ENCODE measurements at places on chromosomes 7 and 10.

DNA sequence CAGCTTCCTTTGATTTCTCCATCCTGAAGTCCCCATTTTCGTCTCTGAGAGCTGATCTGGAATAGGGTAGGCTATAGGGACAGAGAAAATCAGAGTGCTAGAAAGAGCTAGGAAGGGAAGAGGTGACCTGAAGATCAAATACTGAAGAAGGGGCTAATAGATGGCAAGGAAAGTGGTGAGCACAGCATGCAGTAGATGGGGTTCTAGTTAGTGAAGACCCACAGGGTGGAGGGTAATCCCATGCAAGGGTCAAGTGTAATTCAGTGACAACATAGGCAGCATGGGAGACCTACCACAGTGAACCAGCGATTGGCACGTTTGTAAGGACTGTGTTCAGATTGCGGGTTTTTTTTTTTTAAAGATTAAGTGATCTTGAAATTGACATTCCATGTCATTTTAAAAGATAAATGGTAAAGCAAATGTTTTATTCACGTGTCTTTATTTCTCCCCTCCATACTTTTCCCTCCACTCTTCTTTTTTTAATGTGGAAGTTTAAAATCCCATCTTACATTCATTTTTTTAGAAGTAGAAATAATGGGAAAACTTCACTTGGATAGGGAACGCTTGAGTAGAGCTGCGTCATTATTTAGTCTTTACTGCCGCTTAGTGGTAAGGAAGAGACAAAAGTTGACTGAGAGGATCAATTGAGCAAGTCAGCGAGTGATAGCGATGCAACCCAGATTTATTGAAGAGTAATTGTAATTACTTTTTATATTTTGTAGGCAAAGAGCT lies 21.0 kb upstream of the ABI1 start:
- no peak for DNase-seq

DNA sequence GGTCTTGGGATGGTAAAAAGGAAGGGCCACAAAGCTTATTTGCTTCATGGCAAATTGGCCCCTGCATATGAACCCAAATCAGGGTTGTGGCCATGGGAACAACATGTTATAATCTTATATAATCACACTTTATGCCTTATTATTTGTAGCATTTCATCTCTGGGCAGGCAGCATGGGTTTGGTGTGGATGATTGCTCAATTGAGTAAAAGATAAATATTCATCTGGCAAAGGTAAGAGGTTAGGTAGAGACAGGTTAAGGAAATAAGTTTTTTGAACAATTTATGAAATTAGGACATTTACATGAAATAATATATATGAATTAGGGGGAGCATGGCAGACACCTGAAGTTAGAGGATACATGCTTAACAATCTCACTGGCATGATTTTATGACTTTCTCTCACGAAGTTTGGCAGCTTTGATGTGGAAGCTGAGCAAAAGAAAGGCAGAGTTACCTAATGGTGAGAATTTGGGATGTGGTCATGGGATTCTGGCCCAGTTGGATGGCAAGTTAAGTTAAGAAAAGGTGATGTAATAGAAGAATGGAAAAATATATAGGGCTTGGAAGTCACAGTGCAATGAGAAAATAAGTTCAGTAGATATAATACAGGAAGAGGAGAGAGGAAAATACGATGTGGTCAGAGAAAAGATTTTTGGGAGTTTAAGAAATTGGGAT lies 88.1 kb upstream of the FAM3C start:
- DNase-seq = no peak

GRCh38 chr10:133276100-133276434 lies 601 bp downstream of the ADAM8 start:
- no peak for DNase-seq

GRCh38 chr7:106037489-106038176 lies 74.5 kb downstream of the SYPL1 start:
- DNase-seq = no peak

DNA sequence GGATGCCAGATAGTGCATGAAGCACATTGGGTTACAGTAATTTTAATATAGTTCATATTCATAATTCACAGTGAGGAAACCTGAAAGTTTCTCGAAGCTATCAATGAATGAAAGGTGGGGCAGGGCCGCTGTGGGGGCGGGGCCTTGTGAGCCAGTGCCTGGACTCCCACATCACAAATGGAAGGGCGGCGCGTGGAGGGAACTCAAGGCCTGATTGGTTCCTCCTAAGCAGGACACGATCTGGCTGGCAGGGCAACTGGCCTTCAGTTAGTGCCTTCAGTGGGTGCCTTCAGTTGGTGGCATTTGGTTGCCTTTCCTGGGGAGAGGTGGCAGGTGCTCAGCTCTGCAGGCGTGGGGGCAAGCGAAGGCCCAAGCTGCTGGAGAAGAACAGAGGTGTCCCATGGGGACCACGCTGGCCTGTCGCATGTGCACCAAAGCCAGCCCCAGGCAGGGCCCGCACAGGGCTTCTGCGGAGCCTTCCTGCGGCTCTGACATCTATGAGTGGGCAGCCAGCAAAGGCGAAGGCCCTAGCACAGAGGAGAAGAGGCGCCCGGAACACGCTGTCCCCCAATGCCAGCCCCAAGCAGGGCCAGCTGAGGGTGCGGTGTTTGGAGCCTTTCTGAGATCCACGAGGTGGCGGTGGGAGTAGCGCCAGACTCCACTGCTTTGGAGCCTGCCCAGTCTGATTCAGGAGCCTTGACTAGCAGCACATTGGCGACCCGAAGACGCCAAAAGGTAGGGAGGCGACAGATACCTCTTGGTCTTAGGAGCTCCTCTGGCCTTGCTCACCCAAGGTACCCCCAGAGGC lies 118.0 kb upstream of the PDSS1 start:
- DNase-seq = no peak

GRCh38 chr10:11441151-11441535 lies 170.3 kb downstream of the USP6NL start:
- no peak for DNase-seq

GRCh38 chr7:124032369-124033094 lies at the start of gene TMEM229A:
Gene TMEM229A (minus strand): TSS chr7:124033067. CDS start chr7:124033003, 64 bp downstream.
- no peak for DNase-seq

DNA sequence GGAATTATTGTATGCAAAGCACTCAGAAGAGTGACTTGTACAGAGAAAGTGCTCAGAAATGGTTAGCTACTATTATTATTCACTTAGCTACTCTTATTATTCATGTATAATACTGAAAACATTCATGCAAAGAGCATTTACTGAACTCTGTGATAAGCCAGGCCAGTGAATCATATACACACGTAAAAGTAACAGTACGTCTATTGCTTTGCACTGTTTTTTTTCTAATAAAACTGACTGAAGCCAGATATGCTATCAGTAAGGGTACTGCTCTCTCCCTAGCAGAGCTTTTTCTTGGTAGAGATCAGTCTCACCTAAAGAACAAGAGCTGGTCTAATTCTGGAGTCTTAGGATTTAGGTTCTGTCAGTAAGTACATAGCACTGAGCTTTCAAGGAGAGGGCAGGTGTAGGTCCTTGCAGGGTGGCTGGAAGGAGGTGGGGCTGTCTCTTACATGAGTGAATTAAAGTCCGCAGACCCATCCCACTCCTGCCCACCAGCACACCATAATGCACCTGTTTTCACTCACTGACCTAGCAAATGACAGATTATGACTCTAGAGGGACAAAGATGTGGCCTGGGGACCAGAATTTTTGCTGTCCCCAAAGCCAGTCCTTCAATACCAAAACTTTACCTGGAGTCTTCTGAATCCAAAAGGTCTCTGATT lies 145.9 kb downstream of the ARID5B start:
- DNase-seq = no peak

- no peak for DNase-seq
Measured at GRCh38 chr7:148991536-148991935, 36.8 kb downstream of the PDIA4 start.

DNA sequence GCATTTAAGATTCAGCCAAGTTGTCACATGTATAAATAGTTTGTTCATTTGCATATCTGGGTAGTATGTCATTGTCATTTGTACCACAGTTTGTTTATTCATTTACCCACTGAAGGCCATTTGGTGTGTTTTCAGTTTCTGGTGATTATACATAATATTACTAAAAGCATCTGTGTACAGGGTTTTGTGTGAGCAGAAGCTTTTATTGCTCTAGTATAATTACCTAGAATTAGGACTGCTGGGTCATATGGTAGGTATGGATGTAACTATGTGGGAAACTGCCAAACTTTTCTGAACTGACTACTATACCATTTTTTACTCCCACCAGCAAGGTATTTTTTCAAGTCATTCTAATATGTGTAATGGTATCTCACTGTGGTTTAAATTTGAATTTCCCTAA lies 584.0 kb upstream of the GHITM start:
- DNase-seq = no peak

GRCh38 chr7:12965767-12966166 lies 278.3 kb downstream of the ARL4A start:
- DNase-seq = no peak

DNA sequence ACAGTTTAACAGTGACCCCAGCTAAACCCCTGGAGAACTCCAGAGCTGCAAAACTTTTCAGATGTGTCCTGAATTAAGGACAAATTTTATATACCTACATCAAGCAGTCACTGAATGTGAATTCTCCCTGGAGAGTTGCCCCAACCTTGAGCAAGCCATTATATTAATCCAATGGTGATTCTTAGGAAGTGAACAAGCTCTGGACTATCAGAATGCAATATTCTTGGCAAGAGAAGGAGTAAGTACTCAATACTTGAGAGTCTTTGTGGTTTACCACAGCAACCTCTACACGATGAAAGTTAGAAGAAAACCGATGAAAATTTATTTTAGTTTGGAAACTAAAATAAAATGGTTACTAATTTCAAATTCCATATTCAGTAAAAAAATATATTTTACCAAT lies 19.3 kb upstream of the ZNF365 start:
- DNase-seq = peak; percentile 60

GRCh38 chr10:118521415-118522117 lies 73.9 kb downstream of the PRLHR start:
- DNase-seq = no peak

DNA sequence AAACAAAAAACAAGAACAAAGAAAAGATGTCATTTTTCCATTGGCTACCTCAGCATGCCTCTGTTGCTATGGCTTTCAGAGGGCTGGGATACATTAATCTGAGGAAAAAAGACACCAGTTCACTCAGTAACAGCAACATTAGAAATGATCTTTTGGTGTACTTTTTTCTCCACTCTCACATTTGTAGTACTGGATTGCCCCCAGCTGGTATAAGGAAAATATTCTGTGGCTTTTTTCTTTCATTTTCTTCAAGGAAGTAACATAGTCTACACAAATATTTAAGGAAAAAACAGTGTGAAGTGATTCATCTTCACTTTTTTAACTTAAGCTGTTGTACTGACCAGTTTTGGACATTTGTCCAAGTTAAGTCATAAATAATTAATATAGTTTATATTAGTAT lies 482.3 kb downstream of the SORCS1 start:
- DNase-seq = no peak

DNA sequence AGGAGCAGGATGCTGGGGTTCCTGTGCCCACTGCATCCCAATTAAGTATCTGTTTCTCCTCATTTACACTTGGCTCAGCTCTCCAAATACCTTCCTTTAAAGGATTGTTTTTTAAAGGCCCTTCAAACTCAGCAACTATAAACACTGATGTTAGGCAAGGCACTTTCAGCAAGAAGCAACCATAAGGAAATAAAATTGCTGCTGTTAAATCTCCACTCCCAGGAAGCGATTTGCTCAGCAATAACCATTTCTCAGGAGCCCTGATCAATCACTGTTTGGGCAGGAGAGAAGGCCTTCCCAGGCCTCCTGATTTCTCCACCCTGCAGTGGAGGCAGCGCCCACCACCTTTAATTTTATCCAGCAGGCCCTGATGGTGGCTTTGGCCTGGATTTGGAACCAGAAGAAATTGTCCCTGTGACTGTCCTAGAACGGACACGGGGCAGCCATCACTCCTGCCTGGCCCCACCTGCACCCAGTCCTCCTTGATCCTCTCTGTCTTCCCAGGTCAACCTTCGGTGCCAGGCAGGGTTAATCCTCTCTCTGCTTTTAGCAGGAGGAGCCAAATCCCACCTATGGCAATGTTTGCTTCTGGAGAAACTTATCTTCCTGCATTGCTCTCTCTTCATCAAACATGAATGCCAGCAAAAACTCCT lies 199.8 kb downstream of the PLXNA4 start:
- DNase-seq = no peak

- no peak for DNase-seq
Measured at GRCh38 chr7:52026140-52026539, 709.5 kb upstream of the COBL start.

DNA sequence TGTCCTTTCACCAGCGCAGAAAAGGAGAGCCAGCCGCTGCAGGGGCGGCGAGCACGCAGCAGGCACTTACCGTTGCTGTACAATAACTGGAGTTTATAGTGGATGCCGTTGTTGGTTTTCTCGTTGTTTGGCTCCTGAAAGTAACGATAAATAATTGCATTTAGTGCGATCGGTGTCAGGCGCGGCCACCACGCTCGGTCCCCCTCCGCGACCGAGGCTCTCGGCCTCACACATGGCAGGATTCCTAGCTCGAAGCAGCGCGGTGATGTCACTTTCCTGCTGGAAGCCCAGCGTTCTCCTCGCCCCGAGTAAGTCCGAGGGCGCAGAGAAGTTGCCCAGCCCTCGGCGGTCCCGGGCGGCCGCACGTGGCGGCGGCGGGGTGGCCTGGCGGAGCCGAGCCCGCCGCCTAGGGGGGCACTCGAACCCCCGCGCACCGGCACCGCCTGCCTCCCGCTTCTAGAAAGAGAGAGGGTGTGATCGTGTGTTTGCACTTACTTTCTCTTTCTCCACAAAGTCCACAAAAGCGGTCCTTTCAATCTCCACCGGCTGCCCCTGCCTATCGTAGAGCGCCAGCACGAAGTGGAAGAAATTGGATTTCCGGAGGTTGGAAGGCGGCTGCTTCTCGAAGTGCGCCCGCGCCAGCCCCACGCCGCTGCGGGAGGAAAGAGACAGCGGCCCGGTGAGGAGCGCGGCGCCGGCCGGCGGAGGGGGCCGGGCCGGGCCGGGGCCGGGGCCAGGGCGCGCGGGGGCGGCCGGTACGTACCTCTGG lies 1.0 kb downstream of the EBF3 start:
- no peak for DNase-seq

GRCh38 chr10:18713077-18713476 lies 53.8 kb downstream of the ARL5B start:
- DNase-seq = peak; percentile 89

DNA sequence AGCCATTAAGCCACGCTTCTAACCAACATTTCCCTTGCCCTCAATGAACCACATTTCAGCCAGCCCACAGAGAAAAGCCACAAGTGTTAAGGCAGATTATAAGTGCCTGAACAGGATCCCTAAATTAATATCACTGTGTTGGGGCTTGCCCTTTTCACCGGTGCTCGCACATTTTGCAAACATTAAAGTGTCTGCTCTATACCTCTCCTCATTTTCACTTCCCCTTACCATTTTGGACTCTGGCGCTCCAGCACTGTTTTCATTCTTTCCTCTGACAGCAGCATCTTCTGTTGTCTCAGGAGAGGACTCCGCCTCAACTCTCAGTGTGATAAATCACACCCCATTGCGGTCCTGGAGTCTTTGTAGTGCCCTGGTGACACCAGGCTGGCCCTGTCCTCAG lies 274.2 kb downstream of the BAMBI start:
- DNase-seq = no peak

GRCh38 chr7:27118580-27118979 lies 12.0 kb downstream of the HOXA4 start:
- no peak for DNase-seq

GRCh38 chr7:156559001-156559400 lies 81.6 kb upstream of the RNF32 start:
- no peak for DNase-seq
